ENCODE measurements at places on chromosomes 1 and 21.

DNA sequence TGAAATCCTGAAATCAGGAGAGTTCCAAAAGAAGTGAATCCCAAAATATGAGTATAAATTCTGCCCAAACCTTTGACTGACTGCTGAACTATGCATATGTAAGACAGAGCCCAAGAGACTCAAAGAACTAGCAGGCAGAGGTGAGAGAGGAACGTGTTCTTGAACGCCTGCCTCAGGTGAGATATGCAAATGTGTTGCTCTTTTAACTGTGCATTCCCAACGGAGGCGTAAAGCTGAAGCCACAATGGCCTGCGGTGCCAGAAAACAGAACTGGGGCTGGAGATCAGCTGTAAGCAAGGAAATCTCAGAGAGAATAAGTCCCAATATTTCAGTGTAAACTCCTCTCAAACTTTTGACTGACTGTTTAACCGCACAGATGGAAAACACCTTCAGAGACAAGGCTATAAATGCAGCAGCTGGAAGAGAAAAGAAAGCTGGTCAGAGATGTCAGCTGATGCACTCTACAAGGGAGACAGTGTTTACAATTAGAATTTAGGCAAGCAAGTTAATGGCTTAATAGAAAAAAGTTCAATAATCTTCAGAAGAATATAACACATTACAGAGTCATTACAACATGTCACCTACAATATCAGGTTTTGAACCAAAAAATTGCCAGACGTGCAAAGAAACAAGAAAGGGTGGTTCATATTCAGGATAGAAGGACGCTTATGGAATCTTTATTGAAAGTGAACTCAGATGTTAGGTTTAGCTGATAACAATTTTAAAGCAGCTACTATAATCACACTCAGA lies 43.0 kb upstream of the TRIM67 start:
- no peak for DNase-seq

DNA sequence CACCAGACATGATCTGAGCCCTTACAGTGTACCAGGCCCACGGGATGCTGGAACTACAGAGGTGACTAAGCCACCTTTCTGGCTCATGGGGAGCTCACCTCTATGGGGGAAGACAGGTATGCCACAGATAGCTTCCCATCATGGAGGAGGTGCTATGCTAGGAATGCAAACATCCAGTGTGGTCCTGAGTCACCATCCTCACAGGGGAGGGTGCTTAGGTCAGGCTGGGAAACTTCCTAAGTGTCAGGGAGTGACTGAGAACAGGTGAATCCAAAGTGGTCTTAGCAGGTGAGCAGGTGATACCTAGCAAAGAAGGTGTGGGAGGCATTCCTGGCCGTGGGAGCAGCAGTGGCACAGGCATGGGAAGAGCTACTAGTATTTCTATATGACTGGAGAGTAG lies 8.6 kb upstream of the RASSF5 start:
- peak; percentile 94 for DNase-seq

DNA sequence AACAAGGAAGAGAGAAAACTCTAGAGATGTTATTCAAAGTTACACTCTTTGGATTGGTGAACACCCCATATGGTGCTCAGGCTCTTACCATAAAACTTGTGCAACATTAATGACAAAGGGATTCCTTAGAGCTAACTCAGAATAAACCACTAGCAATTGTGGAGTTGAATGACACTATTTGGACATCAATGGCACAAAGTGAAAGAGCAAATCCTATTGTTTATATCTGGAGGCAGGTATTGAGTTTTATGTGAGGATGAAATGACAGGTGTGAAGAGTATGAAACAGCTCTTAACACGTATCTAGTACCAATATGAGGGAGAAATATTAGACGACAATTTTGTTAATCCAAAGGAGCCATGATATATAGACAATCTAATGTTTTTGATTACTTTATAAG lies 584.9 kb upstream of the PBX1 start:
- DNase-seq, result no peak

DNA sequence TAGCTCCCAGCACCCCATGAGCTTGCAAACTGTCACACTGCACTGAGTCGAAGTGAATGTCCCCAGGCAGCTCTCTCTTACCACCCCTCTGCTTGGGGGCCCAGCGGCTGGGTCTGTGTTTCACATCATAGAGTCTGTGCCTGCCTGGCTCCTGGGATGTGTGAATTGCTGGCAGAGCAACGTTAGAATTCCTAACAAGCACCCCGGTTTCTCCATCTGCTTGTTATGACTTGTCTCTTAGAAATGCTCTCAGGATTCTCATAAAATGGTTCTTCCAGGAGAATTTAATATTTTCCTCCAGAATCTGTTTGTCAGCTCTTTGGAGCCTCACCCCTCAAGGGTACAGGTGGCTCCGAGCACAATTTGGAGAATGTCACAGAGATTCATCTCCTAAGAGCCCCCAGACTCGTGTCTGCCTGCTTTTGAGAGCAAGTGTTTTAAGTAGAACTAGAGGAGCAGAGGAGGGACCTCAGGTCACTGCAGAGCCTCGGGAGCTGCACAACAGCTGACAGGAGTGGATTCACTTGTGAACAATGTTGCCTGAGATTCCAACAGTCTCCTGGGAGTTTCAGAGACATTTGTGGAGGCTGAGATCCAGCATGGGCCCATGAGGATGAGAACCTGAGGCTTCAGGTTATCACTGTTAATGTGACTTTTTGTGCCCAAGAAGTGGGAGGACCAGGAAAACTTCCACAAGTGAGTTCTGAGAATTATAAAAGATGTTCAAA lies 131.5 kb downstream of the KCNJ6 start:
- no peak for DNase-seq

DNA sequence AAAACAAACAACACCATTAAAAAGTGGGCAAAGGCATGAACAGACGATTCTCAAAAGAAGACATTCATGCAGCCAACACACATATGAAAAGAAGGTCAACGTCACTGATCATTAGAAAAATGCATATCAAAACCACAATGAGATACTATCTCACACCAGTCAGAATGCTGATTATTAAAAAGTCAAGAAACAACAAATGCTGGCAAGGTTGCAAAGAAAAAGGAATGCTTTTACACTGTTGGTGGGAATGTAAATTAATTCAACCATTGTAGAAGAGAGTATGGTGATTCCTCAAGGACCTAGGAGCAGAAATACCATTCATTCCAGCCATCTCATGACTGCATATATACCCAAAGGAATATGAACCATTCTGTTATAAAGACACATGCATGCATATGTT lies 419.6 kb downstream of the NEGR1 start:
- no peak for DNase-seq

- no peak for DNase-seq
Measured at GRCh38 chr21:40269239-40269638, 402.0 kb downstream of the PCP4 start.

GRCh38 chr1:187689129-187689528 lies 860.4 kb downstream of the PLA2G4A start:
- no peak for DNase-seq

- no peak for DNase-seq
Measured at GRCh38 chr1:28115267-28115666, 26.9 kb upstream of the EYA3 start.

DNA sequence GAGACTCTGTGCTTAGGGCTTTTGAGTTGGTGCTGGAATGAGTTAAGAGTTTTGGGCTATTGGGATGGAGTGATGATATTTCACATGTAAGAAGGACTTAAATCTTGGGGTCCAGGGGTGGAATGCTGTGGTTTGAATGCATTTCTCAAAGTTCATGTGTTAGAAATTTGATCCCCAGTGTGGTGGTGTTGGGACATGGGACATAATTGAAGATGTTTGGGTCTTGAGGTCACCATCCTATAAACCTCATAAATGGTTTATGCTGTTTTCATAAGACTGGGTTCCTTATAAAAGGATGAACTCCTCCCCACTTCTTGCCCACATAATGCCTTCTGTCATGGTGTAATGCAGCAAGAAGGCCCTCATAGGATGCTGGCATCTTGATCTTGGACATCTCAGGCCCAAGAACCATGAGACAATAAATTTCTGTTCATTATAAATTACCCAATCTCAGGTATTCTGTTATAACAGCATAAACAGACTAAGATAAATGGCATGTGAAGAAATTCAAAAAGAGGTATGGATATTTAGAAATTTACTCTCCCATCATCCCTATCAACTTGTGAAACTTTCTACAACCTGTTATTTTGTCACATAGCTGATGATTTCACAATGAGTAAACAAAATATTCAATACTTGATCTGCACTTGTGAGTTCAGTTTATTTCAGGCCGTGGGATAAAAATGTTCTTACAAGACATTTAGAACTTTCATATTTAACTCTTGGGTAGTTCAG lies 48.0 kb upstream of the NEK7 start:
- no peak for DNase-seq

- DNase-seq, result no peak
Measured at GRCh38 chr1:165173409-165173808, 183.1 kb downstream of the LMX1A start.

GRCh38 chr1:58524353-58524945 lies 22.1 kb downstream of the OMA1 start:
- DNase-seq, result no peak

DNA sequence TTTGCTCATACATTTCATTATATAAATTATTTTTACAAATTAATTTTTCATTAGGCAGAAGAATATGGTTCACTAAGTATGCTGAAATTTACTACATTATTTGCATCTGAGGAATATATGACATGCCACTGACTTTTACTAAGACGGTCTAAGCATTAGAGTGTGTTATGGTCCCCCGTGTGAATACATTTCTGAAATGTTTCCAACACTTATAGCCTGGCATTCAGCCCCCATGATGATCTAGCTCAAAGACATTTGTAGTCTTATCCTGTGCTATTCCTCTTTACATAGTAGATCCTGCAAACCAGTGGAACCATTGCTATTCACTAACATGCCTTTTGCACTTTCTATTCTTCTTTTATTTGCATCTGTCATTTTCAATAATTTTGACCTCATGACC lies 1878.0 kb downstream of the MRPL39 start:
- no peak for DNase-seq

DNA sequence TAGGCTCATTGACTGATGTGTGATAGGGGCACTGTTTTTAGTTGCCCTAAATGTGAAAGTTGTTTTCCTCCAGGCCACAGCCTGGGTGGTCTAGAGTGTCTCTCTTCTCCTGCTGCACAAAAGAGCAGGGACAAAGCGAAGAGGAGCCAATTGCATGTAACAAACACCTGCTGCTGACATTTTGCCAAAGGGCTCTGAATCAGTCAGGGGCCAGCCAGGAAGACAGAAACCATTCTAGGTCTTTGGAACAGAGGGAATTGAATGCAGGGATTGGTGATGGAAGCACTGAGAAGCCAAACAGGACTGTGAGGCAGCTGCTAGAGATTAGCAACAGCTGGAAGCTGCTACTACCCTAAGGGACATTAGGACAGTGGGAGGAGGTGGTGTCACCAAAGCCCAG lies 185.3 kb upstream of the POU3F1 start:
- DNase-seq, result no peak

All from kidney tubule cell (primary cell).